SK-N-SH treated with all-trans-retinoic acid at 6 μM for 48 hours (cell line): ENCODE measurements at places on chromosomes 12 and 14.
A peak's percentile ranks its signal among the peaks of the same experiment; 100 is the strongest.

DNA sequence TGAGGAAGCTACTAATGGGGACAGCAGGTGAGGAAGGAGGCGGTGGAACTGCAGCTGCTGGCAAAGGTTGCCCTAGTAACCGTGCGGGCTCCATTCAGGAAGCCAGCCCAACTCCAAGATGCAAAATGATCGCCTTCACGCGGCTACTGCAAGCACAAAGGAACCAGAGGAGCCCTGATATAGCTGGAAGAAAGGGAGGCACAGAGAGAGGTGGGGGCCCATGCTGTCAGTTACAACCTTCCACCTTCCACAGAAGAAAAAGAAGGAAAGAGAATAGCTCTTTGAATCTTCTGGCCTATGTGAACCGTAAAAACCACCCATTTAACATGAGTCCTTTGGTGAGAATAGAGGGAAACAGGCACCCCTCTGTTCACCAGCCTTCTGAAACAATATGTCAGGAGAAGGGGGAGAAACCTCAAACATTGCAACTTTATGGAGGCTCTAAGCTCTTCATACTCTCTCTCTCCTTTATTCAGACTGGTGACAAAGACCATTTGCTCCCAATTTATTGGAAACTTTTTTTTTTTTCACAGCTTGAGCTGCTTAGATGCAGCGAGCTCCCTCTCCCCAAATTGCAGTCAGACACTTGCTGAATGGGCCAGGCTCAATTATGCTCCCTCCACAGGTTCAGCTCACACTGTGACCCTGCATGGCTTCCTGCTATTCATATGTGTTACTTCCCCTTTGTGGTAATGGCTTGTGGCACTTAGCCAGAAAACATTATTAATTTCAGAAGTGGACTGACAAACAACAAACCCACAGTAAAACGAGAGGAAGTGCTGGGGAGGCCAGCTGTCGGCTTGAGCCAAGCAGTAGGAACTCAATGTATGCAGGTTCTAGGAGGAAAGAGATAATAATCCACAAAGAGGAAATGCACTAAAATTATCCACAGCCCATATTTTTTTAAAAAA is 6.2 kb downstream of the DUSP6 start:
- ATAC-seq, result peak; percentile 37

- ATAC-seq, result no peak
Measured at GRCh38 chr12:108670066-108670631, 36.5 kb upstream of the SELPLG start.

- ATAC-seq, result peak; percentile 92
Measured at GRCh38 chr12:57771873-57772428, at the start of gene METTL1. TSS of gene METTL1 (minus strand) at chr12:57772105. CDS start at chr12:57772083, 22 bp downstream.

DNA sequence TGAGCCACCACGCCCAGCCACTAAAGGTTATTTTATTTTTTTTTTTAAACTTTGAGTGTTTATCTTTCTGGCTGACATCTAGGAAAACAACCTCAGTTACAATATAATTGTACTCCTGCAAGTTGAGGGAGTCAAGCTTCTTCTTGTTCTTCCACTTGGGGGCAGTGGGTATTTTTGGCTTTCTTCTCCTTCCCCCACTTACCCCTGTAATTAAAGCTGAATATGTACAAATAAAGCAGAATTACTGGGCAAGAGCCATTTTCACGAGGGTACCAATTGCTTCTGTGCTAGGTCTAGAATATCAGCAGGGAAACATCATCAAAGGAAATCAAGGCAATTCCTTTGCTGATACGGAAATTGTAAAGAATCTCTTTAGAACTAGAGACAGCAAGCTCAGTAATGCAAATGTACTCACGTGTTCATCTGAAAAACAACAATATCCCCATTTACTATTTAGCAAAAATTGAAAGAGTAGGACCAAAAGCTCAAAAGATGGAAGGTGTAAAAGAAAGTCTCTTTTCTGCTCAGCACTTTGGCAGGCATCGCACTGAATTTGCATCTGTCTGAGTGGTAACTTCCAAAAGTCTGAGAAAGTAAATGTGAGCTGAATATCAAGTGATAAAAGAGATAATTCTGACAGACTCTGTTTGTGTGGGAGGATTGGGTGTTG is 72.8 kb downstream of the TAOK3 start:
- no peak for ATAC-seq

DNA sequence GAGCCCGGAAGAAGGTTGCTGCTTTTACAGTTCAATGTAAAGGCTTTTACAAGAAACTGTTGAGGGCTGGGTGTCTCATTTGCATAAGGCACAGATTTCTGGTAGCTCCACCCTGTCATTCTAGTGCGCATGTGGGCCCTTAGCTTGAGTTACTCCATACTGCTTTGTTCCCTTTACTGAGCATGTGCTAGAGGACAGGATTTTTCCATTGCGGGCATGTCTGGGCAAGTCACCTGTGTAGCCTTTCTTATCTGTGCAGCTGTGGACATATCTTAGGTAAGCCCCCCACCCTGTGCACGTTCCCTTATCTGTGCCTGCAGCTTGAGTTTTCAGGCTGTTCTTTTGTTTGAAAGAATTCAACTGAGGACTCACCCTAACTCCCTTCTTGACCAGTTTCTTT is 56.2 kb upstream of the ARHGAP5 start:
- ATAC-seq, result no peak

DNA sequence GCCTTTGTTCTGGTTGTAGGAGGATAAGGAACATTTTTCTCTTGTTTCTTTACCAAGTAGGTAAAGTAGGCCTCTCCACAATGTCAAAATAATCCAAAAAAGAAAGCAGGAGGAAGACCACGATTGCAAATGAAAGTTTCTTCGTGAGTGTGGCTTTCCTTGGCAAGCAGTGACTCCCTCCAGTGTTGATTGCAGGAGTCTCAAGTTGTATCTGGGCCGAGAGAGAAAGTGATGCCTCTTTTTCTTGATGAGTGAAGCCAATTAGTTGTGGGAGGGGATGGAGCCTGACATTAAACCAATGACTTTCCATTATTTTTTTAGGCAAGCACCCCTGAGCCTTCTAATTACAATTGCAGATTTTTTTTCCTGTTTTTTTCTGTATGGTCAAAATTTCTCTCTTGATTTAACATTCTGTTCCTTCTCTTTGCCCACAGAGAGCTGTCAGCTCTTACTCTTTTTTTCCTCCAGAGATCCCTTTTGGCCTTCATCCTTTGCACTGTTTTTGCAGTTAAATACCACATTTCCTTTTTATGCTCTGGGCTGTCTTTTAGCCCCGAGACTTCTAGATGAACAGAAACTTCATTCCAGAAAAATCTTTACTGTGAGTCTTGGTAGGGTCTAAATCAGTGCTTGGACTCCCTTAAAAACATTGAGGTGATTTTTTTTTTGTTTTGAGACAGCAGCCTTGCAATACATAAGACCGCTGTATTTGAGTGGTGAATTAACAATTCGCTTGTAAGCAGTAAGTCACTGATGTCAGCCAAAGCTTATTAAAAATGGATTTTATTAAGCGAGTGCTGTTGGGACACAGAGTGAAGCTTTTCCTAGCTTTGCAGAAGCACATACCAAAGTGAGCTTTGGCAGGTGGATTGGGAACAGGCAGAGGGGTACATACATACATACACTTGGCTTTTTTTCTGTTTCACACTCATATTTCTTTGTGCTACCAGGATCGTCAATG is 15.8 kb downstream of the FBXW8 start:
- no peak for ATAC-seq

DNA sequence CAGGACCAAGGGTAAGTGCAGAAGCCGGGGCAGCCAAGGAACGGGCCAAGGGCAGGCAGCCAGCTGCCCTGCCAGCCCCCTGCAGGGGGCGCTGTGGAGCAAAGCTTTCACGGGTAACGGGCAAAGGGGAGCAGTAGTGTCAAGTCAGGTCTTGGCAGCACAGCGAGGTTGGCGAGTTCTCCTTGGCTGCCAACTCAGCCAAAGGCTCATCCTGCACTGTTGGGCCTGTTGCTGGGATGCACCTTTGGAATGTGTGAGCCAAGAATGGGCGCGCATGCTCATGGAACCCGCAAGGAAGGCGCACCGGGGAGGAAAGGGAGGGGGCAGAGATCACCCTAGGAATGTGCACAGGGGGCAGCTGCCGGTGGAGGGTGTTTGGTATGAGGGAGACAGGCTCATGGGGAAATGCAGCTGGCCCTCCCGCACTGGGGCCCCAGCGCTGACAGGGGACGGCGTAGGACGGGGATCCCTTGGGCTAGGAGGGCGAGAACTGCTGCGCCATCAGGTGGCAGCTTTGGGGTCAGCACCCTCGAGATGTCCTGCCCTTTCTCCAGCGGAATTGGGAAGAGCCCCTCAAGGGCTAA is 138.0 kb downstream of the ASCL4 start:
- peak; percentile 74 for ATAC-seq

DNA sequence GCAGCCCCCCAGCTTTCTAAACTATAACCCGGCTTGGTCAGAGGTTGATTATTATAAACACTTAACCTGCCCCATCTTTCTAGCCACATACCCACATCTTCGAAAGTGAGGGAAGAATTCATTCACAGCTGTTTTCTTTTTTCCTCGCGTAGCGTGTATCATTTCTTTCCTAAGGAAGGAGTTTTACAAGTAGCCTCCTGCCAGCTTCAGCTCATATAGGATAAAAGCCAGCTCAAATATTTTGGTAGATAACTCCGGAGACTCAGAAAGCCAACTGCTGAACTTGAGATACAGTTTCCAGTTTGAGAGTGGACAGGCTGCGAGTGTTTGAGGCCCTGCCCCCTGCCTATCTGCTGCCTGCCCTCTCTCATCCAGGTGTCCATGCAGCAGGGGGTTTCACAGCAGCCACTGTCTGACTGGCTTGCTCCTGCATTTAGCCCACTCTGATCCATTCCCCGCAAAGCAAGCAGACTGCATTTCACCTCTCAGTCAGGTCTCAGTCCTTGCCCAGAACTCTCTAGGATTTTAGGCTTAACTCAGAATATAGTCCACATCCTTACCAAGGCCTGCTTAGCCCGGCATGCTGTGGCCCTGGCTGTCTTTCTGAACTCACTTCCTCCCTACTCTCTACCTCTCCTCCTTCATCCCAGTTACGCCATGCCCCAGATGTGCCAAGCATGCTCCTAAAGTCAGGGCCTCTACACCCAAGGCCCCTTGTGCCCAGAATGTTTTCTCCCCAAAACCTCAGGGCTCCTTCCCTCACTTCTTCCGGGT is 46.9 kb downstream of the EVL start:
- ATAC-seq, result no peak

DNA sequence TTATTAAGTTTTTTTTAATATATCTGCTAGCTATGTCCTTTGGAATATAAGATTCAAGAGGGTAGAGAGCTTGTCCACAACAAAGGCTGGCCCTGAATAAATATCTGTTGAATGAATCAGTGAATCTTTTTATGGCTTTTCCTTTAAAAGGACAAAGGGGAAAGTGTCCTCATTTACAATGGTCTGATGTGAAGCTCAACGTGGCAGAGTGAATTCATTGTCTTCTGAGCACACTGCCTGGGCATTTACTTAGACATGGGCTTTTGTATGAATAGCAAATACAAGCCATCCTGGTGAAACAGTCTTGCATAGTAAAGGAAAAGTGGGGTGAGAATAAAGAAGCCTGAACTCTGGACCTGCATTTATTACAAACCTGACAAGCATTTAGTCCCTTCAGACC is 201.2 kb downstream of the NELL2 start:
- ATAC-seq, result no peak

- ATAC-seq, result no peak
Measured at GRCh38 chr12:95522692-95523091, 28.6 kb downstream of the USP44 start.

GRCh38 chr12:27709932-27710591 is 570 bp upstream of the MRPS35 start:
- ATAC-seq, result peak; percentile 70

GRCh38 chr14:23530375-23531055 is 21.1 kb downstream of the ZFHX2 start:
- ATAC-seq, result no peak

DNA sequence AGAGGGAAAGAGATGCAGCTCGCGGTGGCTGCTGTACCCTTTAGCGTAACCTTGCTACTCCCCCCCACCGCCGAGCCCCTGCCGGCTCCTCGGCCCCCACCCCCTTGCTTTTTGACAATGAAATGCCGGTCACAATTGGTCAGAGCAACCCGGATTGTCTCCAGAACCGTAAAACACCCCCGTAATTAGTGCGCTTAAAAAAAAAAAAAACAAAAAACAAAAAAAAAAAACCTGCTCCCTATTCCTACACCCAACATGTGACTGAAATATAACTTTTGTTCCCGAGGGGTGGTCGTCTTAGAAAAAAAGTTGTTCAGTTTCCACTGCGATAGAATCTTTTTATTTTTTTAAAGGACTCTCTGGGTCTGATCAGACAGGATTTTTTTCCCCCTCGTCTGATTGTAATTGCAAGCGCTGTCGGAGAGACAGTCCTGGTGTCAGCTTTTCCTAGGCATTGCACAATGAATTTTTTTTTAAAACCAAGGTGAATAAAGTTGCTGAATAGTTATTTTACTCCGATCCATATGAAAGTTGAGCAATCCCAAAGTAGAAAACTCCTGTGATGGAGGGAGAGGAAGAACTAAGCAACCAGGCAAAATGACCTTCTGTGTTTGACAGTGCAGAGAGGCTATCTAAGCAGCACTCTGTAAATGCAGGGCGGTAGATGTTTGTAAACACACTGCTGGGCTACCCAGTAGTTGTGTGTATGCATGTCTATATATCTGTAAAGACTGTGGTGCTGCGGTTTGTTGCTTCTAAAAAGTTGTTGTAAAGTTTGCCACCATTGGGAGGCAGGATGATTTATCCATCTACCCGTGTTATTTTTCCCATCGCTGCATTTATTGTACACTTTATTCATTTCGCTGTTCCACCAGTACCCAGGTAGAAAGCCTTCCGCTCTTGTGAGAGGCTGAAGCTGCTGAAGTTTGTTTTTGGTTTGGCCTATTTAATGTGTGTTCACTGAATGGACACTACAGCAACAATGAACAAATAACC is 1.1 kb downstream of the ETV6 start:
- peak; percentile 59 for ATAC-seq

GRCh38 chr12:54393207-54393609 is 8.7 kb upstream of the ZNF385A start:
- ATAC-seq, result no peak

GRCh38 chr14:75880512-75880911 is 101.3 kb downstream of the TGFB3 start:
- no peak for ATAC-seq

GRCh38 chr12:6225630-6226001 is 25.4 kb downstream of the CD9 start:
- no peak for ATAC-seq

DNA sequence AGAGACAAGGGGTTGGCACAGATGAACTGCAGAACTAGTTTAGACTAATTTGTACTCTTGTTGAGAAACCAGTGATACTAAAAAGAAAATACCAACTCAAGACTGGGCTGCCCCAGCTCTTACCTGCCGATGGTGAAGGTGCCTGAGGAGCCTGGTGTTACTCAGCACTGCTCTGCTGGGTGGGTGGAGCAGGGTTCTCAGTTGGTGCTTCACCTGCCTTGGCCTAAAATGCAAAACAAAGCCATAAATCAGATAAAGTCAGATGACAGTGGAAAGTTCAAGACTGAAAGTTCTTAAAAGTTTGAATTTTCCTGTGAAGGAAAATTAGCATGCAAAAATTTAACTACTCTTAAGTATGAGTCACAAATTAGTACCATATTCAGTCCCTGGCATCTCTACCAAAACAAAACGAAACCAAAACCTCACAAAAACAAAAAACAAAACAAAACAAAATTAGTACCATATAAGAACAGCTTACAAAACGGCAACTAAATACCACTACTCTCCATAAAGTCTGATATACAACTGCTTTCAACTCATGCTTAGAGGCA is 21.9 kb downstream of the YBX3 start:
- no peak for ATAC-seq
